ENCODE measurements at places on chromosomes 12 and 14.

DNA sequence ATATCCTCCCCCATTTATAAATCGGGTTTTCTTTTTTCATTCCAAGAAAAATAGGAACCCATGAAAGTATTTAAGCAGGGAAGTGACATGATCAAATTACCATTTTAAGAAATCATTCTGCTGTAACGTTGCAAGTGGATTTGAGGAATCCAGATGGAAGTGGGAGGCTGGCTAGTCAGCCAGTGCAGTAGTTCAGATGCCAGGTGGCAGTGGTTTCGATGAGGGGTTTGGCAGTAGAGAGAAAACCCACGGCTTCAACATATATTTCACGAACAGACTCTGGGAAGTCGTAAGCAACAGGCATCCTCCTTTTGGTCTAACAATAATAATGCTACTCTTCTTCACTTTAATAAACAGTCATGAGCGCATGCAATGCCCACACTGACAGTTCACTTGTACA is 25.0 kb downstream of the PDZRN4 start:
- no peak for DNase-seq

DNA sequence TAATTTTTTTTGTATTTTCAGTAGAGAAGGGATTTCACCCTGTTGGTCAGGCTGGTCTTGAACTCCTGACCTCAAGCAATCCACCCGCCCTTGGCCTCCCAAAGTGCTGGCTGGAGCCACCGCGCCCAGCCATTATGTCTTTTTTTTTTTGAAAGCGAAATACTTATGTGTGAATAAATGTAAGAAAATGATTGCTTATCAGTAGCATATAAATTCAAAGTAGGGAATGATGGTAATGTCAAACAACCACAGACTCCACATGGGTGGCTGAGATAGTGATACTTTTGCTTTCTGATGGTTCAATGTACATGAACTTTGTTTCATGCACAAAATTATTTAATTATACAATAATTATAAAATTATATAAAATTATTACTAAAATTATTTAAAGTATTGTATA is 75.8 kb downstream of the PAPLN start:
- no peak for DNase-seq

DNA sequence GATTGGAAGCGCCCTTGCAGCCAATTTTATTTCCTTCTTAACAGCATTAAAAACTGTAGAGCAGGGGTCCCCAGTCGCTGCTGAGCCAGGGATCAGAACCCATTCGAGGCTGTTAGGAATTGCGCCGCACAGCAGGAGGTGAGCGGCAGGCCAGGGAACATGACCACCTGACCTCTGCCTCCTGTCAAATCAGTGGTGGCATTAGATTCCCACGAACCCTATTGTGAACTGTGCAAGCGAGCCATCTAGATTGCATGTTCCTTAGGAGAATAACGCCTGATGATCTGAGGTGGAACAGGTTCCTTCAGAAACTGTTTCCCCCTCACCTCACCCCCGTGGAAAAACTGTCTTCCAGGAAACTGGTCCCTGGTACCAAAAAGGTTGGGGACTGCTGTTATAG is 107.4 kb downstream of the DNAI7 start:
- no peak for DNase-seq

GRCh38 chr14:44162197-44162596 is 344.9 kb downstream of the FSCB start:
- DNase-seq, result no peak
